Glomerular endothelial cell (primary cell): ENCODE measurements at places on chromosomes 7 and 10.

DNA sequence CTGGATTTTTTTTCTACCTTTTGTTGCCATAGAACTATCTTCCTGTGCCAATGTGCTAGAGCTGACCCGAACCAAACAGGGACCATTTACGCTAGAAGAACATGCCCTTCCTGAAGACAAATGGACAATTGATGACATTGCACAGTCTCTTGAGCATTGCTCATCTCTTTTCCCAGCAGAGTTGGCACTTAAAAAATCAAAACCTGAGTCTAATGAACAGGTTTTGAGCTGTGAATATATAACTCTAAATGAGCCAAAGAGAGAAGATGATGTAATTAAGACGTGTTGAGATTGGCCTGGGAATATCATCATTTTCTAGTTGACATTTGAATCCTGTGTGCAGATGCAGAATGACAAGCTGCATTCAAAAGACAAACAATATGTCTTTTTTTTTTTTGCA lies 37.1 kb downstream of the TRUB1 start:
- no peak for DNase-seq

GRCh38 chr7:15848362-15848761 lies 161.9 kb upstream of the MEOX2 start:
- no peak for DNase-seq

GRCh38 chr7:77830649-77831355 lies 32.2 kb downstream of the PHTF2 start:
- DNase-seq: no peak

- peak; percentile 2 for DNase-seq
Measured at GRCh38 chr7:34165927-34166550, 260.7 kb downstream of the BMPER start.

- DNase-seq: no peak
Measured at GRCh38 chr7:113370910-113371309, 252.6 kb upstream of the SMIM30 start.

GRCh38 chr10:52423369-52423768 lies 109.3 kb downstream of the DKK1 start:
- no peak for DNase-seq
